ENCODE measurements at places on chromosomes 1 and 21.

- DNase-seq: no peak
These were observed 8.7 kb upstream of the PIK3C2B start for GRCh38 chr1:204503122-204503912.

DNA sequence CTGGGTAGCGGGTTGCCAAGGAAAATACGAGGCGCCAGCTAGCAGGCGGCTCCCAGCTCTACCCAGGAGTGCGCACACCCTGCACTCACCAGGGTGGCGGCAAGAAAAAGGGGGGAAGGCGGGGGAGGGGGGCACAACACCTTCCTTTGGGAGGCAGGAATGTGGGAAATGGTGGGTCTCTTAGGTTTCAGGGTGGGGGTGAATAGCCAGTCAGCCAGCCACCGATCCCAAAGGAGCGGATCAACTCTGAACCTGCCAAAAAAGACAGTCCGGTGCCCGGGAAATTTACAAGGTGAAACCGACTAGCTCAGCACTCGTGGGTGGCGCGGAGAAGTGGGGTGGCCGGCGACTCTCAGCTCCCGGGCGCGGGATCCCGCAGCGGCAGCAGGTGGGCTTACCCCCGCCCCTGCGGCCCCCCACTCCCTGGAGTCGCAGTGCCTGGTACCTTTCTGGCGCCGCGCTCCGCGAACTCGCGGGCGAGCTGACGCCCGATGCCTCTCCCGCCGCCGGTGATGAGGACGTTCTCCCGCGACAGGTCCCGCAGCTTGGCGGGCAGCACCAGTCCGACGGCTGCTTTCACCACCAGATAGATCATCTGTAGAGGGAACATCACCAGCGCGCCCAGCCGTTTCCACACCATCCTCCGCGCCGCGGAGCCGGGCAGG lies 1.2 kb downstream of the DHRS3 start:
- peak; percentile 44 for DNase-seq

GRCh38 chr1:231093156-231093922 lies 53.3 kb upstream of the FAM89A start:
- DNase-seq: no peak

DNA sequence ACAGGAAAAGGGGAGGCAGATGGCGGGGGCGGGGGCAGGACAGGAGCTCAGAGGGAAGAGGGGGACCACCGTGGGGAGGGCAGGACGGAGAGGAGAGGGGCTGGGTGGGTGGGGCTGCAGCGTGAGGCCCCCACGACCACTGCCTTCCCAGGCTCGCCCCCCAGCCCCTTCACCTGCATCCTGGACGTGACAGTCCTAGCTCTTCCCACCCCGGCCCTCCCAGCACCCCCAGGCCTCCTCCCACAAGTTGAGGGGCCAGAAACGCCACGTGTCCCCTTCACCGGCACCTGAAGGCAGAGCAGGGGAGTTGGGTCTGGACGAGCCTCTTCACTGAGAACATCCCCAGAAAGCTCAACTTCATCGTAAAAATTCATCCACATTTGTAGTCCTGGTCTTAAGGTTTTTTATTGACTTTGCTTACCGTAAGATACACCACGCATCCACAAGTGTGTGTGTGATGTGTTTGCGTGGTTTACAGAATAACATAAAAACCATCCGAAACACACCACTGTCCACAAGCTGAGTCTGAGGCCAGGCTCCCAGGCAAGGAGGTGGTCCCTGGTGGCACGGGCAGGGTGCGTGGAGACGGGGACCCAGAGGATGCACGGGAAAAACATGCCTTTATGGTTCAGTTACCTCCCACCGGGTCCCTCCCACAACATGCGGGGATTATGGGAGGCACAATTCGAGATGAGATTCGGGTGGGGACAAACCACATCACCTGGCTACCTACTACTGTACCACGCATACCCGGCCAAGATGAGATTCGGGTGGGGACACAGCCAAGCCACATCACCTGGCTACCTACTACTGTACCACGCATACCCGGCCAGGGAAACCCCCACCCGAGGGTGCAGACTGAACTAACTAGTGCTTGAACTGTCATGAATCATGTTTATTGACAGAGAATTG lies 13.9 kb upstream of the COL18A1 start:
- DNase-seq: no peak

DNA sequence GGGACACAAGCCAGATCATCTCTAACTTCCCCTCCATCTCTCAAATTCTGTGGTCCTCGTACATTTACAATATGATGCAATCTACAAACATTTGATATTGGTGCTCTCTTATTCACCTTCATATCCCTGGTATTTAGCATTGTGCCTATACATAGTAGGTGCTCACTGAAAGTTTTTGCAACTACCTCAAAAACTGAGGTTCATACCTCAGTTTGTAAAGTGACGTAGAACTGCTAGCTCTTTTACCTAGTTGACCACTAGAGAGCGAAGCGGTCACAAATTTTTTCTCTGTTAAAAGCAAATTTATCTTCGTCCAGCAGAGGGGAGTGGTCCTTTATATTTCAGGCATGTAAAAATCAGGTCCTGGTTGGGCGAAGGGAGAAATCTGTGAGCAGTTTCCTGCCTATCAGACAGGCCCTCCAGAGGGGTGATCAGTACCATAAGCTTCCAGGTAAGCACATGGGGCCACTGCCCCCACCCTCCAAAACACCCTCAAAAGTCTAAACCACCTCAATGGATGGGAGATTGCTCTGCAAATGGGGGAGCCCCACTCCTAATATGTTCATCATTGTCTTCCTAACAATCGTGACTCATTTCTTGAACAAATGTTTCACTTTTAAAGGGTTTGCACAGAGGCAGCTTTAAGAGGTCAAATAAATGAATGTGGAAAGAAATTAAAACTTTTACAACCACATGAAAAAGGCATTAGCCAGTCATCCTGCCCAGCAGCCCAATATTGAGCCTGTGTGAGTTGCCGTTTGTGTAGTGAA lies 10.6 kb upstream of the HLCS start:
- DNase-seq: peak; percentile 34

GRCh38 chr1:87950369-87950768 lies 621.7 kb downstream of the LMO4 start:
- DNase-seq: no peak

- no peak for DNase-seq
These were observed 16.8 kb upstream of the RIPK4 start for GRCh38 chr21:41783476-41784180.

DNA sequence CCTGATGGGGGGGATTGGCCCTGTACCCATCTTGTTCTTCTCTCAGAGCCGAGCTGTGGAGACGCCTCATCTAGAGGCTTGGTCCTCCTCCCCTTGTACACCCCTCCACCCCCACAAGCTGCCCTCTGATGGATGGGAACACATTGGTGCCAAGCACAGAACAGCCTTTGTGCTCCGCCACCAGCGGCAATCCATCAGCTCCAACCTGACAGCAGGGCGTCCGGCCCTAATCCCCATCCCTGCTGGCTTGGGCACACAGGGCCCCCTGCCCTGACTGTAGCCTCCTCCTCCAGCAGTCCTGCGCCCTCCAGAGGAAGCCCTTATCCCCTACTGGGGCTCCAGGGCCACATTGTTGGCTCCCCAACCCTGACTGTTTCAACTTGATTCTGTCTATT lies 3.8 kb upstream of the MYOG start:
- DNase-seq: no peak

GRCh38 chr1:222073307-222073995 lies 331.6 kb upstream of the DUSP10 start:
- no peak for DNase-seq

DNA sequence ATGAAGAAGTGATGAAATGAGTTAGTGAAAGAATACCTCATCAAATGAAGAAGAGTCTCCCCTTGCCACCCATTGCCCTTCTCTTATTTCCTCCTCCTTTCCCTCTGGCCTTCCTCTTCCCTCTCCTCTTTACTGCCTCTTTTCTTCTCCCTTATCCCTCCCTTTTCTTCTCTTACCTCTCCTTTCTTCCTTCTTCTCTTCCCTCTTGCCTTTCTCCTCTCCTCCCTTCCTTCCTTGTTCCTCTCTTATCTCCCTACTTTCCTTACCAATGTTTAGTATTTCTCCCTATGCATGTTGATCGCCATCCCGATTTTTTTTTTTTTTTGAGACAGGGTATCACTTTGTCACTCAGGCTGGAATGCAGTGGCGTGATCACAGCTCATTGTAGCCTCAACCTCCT lies 8.8 kb downstream of the MROH7 start:
- no peak for DNase-seq

GRCh38 chr1:164702664-164703063 lies 143.7 kb downstream of the PBX1 start:
- no peak for DNase-seq

GRCh38 chr1:41498391-41498790 lies 13.9 kb upstream of the EDN2 start:
- DNase-seq: no peak

DNA sequence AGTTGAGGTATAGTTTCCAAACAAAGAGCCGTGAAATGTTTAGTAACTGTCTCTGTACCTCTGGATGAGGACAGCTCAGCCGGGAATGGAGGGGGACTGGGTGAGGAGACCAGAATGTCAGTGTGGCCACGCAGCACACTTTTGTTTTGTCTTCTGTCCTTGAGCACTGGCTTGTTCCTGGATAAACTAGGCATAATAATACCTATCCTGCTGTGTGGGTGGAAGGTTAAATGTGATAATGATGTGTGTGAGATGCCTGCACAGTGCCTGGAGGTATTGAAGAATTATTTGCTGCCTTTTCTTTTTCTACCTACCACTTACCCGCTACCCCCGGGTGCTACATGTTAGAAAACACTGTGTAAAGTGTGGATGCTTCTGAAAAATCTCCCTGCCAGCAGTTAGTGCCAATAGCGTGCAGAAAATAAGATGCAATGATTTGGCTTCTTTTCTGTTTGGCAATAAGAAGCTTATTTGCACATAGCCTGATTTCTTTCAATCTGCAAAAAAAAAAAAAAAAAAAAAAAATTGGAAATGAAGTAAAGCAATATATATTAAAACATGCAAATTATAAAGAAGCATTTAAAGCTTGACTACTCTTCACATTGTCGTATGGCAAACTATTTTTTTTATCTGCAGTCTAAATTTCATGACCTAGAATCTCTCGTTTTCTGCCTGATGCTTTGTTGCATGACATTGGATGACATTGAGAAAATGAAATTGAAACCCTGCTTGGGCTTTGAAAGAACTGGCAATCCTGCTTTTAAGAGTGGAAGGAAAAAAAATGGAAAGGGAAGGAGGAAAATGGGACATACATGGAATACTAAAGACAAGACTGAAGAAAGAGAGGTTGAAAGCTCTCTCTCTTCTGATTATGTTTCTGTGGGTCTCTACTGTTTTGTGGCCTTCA lies 89.5 kb downstream of the DISC1 start:
- no peak for DNase-seq

DNA sequence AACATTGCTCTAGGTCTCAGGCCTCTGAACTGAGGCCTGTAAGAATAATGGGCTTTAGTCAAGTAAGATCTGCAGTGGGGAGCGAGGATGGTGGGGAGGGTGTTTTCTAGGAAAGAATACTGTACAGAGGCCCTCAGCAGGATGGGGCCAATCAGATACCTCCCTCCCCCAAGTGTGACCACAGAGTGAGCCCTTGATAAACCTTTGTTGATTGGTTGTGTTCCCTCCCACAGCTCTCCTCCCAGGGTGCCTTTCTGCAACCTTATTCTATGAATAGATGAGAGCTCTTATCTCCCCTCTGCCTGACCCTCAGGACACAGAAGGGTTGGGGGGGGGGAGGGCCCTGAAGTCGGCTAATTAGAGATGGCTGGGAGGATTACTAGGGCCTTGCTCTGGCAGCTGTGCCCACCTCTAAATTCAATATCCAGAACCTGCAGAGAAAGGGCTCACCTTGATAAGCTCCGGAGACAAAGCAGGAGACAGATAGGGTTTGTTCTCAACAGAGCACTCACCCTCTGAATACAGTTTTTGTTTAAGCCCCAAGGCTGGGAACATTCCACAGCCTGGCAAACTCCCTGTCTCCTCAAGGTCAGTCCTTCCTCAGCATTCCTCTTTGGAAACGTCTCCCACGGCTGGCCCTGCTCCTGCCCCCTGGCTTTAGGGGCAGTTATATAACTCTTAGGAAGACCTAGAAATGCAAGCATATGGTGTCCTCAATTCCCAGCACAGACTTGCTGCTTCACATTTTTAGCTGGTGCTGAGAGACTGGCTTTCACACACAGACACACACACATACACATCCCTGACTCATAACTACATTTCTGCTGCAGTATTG lies 42.9 kb downstream of the ATP1A1 start:
- DNase-seq: no peak

- no peak for DNase-seq
These were observed 37.0 kb downstream of the ELK4 start for GRCh38 chr1:205594846-205595245.

GRCh38 chr1:221720545-221720944 lies 21.3 kb downstream of the DUSP10 start:
- no peak for DNase-seq

DNA sequence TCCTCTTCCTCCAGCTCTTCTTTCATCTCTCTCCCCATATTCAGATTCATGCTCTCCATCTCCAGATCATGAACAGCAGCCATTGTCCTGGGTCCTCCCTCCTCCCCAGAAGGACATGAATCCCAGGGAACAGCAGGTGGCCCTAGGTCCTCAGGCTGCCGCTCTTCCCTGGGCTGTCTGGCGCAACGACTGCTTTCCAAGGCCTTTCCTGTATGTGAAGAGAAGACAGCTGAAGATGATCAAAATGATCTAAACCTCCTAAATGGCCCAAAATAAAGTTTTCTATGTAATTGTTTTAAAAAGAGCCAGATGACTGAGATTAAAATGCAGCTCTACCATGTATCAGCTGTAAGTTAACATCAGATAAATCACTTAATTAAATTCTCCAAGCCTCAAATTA lies 22.5 kb downstream of the RHBDL2 start:
- DNase-seq: no peak

DNA sequence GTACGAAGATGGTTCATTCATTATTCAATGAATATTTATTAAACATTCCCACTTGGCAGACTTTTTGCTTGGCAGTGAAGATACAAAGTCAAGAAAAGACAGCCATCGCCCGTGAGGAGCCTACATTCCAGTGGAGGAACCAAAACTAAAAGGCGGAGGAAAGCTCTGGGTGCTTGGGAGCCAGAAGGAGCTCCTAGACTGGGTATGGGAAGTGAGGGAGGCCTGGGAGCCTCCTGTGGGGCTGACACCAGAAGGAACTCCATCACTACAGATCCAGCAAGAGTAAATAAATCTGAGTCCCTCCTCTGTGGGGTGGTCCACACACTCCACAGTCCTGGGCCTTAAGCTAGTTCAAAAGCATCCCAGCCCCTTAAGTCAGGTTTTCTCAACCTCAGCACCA lies 14.9 kb downstream of the RNASEL start:
- DNase-seq: no peak

- DNase-seq: no peak
These were observed 1995.8 kb downstream of the NCAM2 start for GRCh38 chr21:22993822-22994574.

Measured in activated naive CD8-positive, alpha-beta T cell treated with anti-CD3 and anti-CD28 coated beads, Interleukin-2, amount 50 U/mL, for 24 hours (primary cell).